ENCODE measurements at places on chromosomes 7 and 10.
A peak's percentile ranks its signal among the peaks of the same experiment; 100 is the strongest.

GRCh38 chr7:110061387-110061786 is 1029.5 kb upstream of the LRRN3 start:
- no peak for DNase-seq

DNA sequence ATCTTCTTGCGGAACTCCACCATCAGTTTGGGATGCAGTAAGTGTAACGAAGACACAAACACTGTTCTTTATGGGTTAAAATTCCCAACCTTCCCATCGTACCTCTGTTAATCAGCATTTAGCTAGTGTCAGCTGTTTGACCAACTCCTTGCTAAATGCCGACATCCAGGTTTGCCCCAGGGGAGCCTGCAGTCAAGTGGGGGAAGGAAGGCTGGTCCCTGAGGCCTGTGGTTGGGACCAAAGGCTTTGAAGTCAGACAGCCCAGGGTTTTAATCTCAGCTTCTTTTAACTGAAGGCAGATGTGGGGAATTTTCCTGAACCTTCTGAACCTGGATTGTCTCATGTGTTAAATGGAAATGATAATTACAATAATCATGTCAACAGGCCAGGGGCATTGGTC is 443.7 kb downstream of the GLRX3 start:
- DNase-seq: no peak

DNA sequence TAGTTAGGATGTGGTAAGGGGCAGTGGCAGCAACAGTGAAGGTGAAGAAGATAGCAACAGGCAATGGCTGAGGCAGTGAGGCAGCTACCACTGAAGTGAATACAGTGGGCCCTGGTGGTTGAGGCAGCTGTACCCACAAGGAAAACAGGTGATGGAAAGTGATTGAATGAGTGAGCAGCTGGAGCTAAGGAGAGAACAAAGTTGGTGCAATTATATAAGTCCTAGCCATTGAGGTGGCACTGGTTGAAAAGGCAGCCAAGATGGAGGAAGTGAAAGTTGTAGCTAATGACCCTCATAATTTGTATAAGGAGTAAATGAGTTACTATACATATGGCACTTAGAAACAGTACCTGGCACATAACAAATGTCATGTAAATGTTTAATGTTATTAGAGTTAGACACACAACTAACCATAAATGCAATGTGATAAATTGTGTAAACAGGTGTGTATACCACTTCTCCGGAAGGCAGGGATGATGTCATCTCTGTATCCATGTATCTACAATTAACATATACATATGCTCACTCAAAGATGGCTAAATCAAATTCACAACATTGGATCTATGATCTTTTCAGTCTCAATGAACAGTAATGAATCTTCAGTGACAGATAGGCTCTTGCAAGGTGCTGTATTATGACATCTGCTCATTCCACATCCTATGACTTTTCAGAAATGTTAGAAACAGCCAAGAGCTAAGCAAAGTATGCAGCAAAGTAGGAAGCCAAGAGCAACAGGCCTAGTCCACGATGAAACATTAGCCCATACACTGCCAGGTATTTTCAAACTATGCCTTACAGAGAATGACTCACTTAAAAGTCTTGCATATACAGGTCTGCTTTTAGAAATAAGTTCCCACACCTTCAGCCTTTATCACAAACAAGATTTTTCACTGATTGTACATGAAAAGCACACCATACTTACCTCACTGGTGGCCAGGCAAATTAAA is 10.7 kb downstream of the XPNPEP1 start:
- no peak for DNase-seq

DNA sequence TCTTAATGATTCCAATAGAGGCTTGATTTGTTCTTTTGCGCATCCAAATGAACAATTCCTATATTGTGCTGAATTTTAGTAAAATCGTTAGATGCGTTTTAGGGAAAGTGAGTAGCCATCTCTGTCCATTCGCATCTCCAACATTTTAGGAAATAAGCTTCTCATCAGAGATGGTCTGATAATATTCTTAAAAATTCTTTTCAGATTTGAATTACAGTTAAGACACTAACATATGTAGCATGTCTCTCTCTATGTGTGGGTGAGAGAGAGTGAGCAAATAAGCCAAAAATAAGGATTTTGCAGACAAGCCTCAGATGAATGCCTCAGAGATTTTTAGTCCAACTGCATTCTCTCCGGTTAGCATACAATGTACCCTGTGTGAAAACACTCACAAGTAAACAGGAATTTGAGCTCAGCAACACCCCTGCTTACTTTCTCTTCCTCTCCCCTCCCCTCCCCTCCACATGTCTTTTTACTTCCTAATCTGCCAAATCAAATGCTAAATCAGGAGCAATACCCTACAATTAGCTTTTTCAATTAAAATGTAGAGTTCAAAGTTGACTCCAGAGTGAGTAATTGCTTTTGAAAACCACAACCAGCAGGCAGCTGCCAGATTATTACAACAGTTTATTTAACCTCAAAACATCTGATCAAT is 354.4 kb downstream of the CRPPA start:
- no peak for DNase-seq

DNA sequence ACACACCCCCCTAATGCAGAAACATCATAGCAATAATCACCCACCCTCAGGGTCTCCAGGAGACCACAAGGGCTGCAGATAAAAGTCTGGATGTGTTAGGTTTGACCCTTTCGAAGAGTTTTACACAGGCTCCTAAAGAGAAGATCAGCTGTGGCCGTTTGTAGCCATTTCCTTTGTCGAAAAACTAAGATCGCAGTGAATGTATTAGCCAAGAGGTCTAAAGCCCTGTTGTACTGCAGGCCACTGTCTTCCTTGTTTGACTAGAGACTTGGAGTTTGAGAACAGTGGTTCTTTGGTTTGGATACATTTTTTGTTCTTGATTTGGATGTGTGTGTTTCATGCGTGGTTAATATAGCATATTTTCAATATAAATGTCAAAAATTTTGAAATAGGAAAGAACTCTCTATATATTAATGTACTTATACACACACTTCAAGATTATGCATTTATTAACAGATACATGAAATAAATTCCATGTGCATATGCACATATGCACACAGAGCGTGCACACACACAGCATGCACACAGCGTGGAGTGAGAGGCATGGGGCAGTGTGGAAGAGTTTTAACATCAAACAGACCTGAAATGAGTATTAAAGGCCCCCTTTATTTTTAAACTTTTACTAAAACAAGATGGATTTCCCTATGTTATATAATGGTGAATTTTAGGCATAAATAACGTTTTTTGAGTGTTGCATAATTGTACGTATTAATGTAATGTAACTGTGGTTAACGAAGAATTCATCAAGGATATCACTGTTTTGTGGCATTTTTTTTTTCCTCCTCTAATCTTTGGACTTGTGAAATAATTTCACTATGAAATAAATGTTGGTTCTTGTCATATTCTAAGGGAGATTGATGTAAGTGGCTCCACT is 2.2 kb downstream of the IKZF1 start:
- DNase-seq: no peak

DNA sequence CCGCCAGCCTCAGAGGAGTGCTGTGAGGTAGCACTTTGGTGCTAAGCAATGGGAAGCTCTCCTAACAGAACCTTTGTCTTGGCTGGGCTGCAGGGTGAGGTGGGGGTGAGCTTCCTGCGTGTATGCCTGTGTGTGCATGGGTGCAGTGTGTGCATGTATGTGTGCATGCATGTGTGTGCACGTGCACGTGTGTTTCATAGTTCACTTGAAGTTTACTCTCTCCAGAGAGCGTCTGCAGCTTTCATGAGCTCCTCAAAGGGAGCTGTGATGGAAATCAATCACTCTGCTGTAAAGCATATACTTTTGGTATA is 4.9 kb upstream of the ZNF467 start:
- DNase-seq: no peak

DNA sequence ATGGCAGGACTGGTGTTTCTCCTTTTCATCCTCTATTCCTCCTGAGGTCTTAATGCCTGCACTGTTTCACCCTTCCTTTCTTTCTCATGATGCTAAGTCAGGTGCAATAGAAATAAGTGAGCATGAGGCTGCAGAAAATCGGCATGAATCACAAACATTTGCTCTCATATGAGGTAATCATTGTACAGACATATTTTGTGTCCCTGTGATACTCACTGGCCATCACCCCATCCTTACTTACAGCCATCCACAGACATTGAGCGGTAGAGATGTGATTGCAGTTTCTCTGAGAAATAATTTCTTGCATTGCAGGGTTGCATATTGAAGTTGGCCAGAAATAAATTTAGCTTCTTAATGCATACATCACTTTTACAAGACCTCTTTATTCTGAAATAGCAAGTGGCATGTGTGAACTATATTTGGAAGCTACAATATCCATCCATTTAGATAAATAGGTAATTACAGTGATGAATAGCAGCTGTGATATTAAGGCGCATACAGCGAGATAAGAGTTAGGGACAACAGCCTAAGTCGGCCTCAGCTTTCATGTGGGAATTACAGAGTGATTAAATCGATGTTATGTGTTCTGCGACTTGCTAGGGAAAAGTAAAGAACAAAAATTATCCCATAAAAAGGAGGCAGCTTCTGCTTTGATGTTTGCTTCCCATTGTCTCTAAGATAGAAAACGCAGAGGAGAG is 612.6 kb downstream of the SORCS3 start:
- no peak for DNase-seq

GRCh38 chr7:25351761-25352160 is 123.5 kb upstream of the NPVF start:
- DNase-seq: no peak

DNA sequence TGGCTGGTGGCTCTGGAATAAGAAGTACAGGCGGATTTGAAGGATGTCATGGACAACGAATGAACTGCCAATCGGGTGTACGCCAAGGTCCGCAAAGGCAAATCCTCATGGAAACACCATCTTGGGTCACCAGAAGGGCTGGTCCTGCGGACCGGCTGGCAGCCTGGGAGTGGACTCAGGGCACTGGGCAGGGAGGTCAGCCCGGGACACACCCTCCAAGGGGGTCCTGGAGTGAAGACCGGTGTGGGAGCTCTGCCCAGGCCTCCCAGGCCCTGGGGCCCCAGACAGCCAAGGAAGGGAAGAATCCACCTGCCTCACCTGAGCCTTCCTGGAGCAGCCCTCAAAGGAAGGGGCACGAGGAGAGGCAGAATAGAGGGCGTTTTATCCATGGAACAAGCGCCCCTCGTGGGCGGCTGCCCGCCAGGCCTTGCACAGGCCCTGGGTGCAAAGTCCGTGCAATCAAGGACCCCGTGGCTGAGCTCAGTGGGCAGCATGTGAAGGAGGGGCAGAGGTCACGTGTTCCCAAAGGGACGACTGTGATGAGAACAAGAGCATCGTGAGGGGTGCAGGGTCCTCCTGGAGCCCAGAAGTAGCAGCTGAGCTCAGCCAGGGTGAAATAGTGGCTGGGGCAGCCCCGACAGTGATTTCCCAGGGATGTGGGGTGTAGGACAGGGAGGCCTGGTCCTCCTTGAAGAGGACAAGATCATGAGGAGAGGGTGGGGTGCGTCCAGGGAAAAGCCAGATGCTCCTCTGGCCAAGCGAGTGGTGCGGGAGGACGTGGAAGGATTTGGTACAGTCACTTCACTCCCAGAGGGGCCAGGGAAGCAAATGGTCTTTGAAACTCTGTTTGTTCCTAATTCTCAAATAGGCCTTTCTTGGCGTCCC is 105.2 kb downstream of the TCERG1L start:
- no peak for DNase-seq

DNA sequence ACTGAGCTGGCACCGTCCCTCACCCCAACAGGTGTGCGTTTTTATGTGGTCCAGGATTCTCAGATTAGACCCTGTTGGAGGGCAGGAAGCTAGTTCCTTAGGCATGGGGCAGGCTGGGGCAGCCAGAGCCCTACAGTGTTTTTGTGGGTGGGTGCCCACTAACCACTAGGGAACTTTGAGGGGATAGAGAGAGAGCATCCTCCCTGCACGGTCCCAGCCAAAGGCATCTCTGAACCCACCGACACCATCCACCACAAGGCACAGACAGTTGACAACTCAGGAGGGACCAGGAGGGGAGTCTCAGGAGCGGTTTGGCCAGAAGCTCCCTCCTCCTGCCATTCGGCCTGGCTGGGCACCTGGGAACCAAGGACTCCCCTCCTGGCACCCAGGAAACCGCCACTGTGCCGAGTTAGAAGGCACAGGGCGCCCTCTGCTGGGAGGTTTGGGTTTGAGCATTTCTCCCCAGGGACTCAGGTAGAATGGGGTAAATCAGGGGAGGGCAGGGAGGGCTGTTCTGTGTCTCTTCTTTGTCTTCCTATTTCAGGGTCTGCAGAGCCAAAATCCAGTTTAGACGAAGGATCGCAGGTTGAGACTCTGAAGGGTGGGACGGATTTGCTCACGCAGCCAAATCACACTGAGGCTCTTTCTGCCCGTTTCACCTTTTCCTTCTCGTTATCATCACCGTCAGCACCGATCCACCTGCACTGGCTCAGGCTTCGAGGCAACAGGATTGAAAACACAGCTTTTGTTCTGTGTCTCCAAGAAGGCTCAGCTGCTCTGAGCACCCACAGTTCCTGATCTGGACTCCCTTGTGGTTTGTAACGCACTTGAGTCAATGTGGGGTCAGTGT is 84.8 kb upstream of the COL13A1 start:
- peak; percentile 10 for DNase-seq
